ENCODE measurements at places on chromosomes 16 and 17. TPM values are rescaled to one million over a fixed set of nuclear protein-coding genes. Genes with fewer than 3 reads are reported as not detected.

NEUROD2 gene
- total RNA-seq, result not detected

LITAFD gene
- not detected for total RNA-seq

KRT40 gene
- not detected for total RNA-seq

DNA sequence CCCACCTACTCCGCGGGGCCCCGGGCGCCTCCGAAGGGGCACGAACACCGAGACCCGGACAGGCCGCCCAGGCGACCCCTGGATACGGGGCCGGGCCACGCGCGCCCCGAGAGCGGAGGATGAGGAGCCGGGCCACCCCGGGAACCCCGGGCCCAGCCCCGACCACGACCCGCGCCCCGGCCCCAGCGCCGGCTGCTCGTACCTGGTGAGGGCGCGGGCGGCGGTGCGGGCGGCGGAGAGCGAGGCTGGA is 192 bp downstream of the FASN start:
- DNase-seq, result no peak

GRCh38 chr17:65131240-65131639 is 5.9 kb upstream of the RGS9 start:
- DNase-seq, result no peak

- DNase-seq, result no peak
Observed at GRCh38 chr17:17935321-17936271, 36.6 kb downstream of the TOM1L2 start.

GRCh38 chr17:82592767-82593589 is 55.3 kb downstream of the WDR45B start:
- DNase-seq, result peak; percentile 68

Measured in Right ventricle myocardium superior (tissue), 1 donor.